ENCODE measurements at places on chromosomes 6 and 20. TPM values are rescaled to one million over a fixed set of nuclear protein-coding genes. Genes with fewer than 3 reads are reported as not detected.

DNA sequence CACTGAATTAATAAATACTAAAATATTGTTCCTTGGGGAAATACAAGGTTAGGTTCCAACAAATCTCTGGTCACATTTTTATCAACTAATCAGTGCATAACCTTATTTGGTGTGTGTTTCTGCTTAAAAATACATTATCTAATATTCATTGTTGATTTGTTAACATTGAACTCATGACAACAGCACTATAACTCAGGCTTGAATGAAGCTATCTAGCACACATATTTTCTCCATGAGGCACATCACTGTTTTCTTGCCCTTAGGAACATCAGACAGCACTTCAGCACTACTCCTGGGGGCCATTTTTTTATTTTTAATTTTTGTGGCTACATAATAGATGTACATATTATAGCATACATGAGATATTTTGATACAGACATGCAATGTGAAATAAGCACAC lies 277.2 kb upstream of the NT5E start:
- H3K27me3 ChIP-seq, result no peaks in the 10 kb centered on the region
- H3K4me1 ChIP-seq, result no peaks in the 10 kb centered on the region
- no peak overlapping the region for H3K4me3 ChIP-seq
- no peak overlapping the region for H3K27ac ChIP-seq
- no peak for DNase-seq

Gene RBBP8NL
- total RNA-seq, result not detected

Gene OXT
- total RNA-seq, result not detected

- H3K36me3 ChIP-seq, result no peaks in the 10 kb centered on the region
- H3K27ac ChIP-seq, result no peak overlapping the region
- DNase-seq, result no peak
- no peaks in the 10 kb centered on the region for H3K4me1 ChIP-seq
Measured at GRCh38 chr6:101011186-101011585, 130.1 kb upstream of the ASCC3 start.

GRCh38 chr20:54257071-54257816 lies 49.4 kb downstream of the PFDN4 start:
- DNase-seq, result no peak
- H3K27ac ChIP-seq, result no peak overlapping the region

Gene TMEM200A
- 1.2 TPM for total RNA-seq

DNA sequence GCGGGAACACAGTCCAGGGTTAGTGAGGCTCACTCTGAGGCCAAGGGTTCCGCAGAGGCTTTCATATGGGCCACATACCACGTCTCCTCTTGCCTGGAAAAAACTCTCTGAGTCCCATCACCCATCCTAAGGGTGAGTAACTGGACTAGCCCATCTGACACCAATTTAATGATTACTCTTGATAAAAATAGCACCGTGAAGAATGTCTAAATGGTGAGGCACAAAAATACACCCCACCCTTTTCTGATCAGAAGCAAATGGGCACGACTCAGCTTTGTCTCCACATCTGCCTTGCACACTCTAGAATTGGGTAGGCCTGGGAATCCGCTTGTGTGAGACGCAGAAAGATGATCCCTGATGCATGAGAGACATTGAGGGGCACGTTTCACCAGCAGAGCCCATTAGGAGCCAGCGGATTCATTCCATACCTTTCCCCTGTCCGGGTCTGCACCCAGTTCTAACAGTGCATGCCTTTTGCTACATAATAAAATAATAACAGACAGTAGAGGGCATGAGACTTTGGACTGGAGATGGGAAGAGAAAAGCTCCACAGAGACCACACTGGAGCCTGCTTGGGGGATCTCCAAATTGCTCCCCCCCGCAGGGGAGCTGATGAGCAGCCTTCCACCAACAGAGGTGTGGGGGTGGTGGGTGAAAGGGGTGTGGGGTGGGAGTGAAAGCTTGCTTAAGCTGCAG lies 110.0 kb upstream of the KCNK16 start:
- no peak for DNase-seq
- no peaks in the 10 kb centered on the region for H3K36me3 ChIP-seq
- H3K4me3 ChIP-seq, result no peak overlapping the region
- no peaks in the 10 kb centered on the region for H3K4me1 ChIP-seq

Gene FRS3
- total RNA-seq, result 9.5 TPM

DNA sequence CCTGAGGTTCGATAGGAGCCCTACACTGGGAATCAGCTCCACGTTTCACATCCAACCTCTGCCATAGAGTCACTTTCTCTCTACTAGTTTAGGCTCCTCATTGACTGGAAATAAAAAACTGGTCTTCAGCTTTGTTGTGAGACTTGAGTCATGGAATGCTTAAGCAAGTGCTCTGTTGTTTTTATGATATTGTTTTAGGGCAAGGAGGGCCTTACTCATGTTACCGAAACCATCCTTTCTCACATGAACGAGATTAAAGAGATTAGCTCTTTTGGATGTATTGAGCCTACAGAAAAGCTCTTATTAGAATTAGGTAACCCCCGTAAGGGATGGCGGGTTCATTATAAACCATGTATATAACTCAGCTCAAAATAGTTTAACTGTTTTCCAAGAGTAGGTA lies 6.9 kb upstream of the MOCS1 start:
- no peaks in the 10 kb centered on the region for H3K4me1 ChIP-seq
- no peaks in the 10 kb centered on the region for H3K36me3 ChIP-seq
- H3K27me3 ChIP-seq, result peaks cover 13% of the 10 kb centered on the region
- H3K4me3 ChIP-seq, result no peak overlapping the region
- H3K27ac ChIP-seq, result no peak overlapping the region

GRCh38 chr6:64062960-64063683 lies 427.5 kb downstream of the PHF3 start:
- no peak for DNase-seq
- no peak overlapping the region for H3K27ac ChIP-seq
- H3K27me3 ChIP-seq, result no peaks in the 10 kb centered on the region
- no peaks in the 10 kb centered on the region for H3K4me1 ChIP-seq
- peaks cover 9% of the 10 kb centered on the region for H3K36me3 ChIP-seq
- H3K4me3 ChIP-seq, result no peak overlapping the region

- peaks cover 42% of the 10 kb centered on the region for H3K27me3 ChIP-seq
- DNase-seq, result no peak
- peaks cover 39% of the 10 kb centered on the region for H3K36me3 ChIP-seq
- H3K4me3 ChIP-seq, result no peak overlapping the region
Measured at GRCh38 chr6:10407018-10407673, 7.7 kb downstream of the TFAP2A start.

Gene C6orf58
- total RNA-seq, result not detected

DNA sequence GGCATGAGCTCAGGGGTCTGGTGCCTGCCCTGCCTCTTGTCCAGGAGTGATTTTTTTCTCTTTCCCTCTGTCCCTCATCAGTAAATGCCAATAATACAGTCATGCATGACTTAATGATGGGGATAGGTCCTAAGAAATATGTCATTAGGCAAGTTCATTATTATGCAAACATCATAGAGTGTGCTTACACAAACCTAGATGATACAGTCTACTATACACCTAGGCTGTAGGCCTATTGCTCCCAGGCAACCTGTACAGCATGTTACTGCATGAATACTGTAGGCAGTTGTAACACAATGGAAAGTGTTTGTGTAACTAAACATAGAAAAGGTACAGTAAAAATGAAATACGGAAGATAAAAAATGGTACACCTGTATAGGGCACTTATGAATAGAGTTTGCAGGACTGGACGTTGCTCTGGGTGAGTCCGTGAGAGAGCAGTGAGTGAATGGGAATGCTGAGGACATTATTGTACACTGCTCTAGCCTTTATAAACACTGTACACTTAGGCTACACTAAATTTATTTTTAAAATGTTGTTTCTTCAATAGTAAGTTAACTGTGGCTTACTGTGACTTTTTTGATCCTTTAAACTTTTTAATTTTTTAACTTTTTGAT lies 22.1 kb downstream of the PBOV1 start:
- H3K4me3 ChIP-seq, result no peak overlapping the region
- peaks cover 8% of the 10 kb centered on the region for H3K27me3 ChIP-seq
- H3K36me3 ChIP-seq, result no peaks in the 10 kb centered on the region
- DNase-seq, result no peak
- H3K27ac ChIP-seq, result no peak overlapping the region

Gene FRK
- not detected for total RNA-seq

Gene TP53INP2
- total RNA-seq, result 3.0 TPM

DNA sequence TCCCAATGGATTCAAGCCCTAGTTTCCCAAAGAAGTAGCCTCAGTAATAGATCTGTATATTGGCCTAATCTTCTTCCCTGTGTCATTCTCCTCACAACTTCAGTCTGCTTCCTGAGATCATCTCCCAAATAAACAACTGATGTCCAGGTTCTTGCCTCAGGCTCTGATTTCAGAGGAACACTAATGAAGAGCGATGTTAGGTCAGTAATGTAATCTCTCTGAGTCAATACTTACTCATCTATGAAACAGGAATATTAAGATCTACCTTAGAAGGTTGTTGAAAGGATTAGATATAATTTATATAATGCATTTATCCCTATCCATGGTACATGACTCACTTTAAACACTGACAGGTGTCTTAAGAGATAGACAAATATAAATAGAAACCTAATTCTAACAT lies 246.0 kb upstream of the FLRT3 start:
- no peaks in the 10 kb centered on the region for H3K36me3 ChIP-seq
- no peaks in the 10 kb centered on the region for H3K4me1 ChIP-seq
- H3K4me3 ChIP-seq, result no peak overlapping the region
- no peaks in the 10 kb centered on the region for H3K27me3 ChIP-seq

DNA sequence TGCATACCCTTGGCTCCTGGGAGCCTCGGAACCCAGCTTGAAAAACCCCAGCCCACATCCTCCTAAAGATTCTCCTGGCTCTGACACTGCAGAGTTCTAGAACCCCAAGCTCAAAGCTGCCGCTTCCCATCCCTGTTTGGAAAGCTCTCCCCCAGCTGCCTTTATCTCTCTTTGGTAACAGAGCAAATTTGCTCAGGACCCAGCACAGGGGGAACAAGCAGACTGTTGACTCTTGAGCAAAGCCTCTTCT lies 38.9 kb downstream of the HNF4A start:
- peaks cover 5% of the 10 kb centered on the region for H3K27me3 ChIP-seq
- H3K27ac ChIP-seq, result no peak overlapping the region
- DNase-seq, result no peak
- no peak overlapping the region for H3K4me3 ChIP-seq
- H3K36me3 ChIP-seq, result no peaks in the 10 kb centered on the region

Gene TMEM170B
- 1.4 TPM for total RNA-seq

Gene HCRTR2
- total RNA-seq, result not detected

DNA sequence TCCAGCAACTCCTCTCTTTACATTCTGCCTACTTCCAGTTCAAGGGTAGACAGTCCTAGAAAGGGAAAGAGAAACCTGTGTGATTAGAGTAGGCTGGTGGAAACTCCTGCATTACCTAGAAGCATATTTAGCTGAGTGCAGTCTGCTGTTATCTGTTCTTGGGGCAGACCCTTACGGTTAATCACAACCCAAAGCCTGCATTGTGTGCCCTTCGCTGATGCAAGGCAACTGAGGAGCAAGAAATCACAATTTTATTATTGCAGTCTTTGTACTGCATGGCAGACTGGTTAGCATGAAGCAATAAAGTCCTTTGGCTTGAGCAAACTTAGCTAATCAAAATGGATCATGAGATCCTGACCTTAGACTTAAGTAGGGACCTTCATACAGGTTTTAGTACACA lies 1.5 kb upstream of the GOPC start:
- H3K36me3 ChIP-seq, result no peaks in the 10 kb centered on the region
- H3K27me3 ChIP-seq, result peaks cover 3% of the 10 kb centered on the region
- no peak overlapping the region for H3K27ac ChIP-seq
- H3K4me1 ChIP-seq, result peaks cover 52% of the 10 kb centered on the region
- DNase-seq, result no peak

GRCh38 chr20:61328911-61329558 lies 77.0 kb downstream of the CDH4 start:
- no peak for DNase-seq
- no peaks in the 10 kb centered on the region for H3K36me3 ChIP-seq
- H3K27me3 ChIP-seq, result no peaks in the 10 kb centered on the region

GRCh38 chr6:138800377-138801150 lies 4.7 kb downstream of the ECT2L start:
- no peaks in the 10 kb centered on the region for H3K4me1 ChIP-seq
- no peak overlapping the region for H3K4me3 ChIP-seq
- H3K27ac ChIP-seq, result no peak overlapping the region
- peaks cover 22% of the 10 kb centered on the region for H3K27me3 ChIP-seq

DNA sequence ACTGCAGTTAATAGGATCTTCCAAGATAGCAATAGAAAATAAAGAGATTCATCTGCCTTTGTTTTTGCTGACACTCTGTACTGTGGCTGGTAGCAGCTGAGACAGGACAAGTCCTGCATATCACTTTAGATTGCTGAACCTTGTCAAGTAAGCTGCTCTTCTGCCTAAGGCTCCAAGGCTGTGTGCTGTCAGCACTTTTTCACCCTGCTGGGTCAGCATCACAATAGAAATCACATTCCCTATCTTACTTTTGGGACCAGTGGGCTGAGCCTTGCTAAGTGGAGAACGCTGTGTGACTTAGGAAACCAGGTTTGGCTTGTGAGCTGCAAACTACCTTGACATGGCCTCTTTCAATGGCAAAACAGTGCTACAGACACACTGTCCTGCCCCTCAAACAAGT lies 263.9 kb downstream of the FRK start:
- H3K4me1 ChIP-seq, result no peaks in the 10 kb centered on the region
- H3K36me3 ChIP-seq, result no peaks in the 10 kb centered on the region
- H3K27ac ChIP-seq, result no peak overlapping the region
- no peak overlapping the region for H3K4me3 ChIP-seq
- H3K27me3 ChIP-seq, result no peaks in the 10 kb centered on the region
- no peak for DNase-seq

- H3K4me1 ChIP-seq, result no peaks in the 10 kb centered on the region
- H3K27me3 ChIP-seq, result no peaks in the 10 kb centered on the region
- H3K36me3 ChIP-seq, result no peaks in the 10 kb centered on the region
- H3K4me3 ChIP-seq, result no peak overlapping the region
Measured at GRCh38 chr20:38214256-38215193, 46.0 kb downstream of the KIAA1755 start.

Gene PDYN
- total RNA-seq, result not detected

DNA sequence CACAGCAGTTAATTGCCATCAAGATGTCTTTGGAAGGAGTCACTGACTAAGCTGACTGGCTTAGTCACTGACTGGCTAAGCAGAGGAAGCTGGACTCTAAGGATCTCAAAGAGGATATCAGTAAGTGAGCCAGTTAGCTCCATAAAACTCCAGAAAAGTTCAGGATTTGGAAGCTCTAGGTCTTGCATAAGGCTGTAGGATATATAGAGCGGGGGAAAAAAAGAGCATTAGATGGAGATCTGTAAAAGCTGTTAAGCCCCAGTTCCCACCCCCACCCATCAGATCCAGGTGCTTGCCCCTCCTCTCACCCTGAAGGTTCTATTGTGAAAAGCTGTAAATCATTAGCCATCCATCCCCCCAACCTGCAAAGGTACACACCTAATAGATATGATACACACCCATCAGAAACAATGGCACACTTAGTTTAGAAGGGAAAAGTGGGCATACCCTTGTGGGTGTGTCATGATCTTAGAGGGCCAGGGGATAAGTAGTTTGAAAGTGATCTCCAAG lies 32.2 kb downstream of the CARMIL1 start:
- no peak overlapping the region for H3K4me3 ChIP-seq
